Cardiac septum (tissue), 1 donor: ENCODE measurements at places on chromosomes 1 and 21. TPM values are rescaled to one million over a fixed set of nuclear protein-coding genes. Genes with fewer than 3 reads are reported as not detected.

DNA sequence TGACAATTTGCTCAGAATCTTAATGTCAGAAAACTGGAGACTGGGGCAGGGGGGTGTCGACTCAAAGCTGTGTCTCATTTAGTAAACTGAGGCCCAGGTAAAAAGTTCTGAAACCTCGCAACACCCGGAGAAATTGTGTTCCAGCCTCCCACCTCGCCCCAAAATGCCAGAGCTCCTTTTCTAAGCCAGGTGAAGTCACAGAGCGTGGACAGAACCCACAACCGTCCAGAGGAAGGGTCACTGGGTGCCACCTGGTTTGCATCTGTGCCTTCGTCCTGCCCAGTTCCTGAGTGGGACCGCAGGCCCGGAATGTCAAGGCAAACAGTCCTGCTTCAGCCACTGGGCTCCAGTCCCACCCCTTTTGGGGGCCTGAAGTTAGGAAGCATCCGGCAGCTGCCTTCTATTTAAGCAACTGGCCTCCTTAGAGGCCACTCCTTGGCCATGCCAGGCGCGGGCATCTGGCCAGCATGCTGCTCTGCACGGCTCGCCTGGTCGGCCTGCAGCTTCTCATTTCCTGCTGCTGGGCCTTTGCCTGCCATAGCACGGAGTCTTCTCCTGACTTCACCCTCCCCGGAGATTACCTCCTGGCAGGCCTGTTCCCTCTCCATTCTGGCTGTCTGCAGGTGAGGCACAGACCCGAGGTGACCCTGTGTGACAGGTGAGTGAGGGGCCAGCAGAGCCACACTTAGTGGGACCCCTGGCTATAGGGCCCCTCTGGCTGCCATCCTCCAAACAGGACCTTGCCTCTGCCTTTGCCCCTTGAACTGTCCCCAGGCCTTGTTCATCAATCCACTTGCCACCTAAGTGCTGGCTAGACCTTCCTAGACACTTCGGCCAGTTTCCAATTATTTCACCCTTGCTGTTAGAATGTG lies at the start of gene TAS1R1:
Gene TAS1R1, plus strand, starts transcription at position 401 of the 872 bp plus-strand sequence. Its CDS starts 67 bp downstream, at position 468.
- DNase-seq, result peak; percentile 76

DNA sequence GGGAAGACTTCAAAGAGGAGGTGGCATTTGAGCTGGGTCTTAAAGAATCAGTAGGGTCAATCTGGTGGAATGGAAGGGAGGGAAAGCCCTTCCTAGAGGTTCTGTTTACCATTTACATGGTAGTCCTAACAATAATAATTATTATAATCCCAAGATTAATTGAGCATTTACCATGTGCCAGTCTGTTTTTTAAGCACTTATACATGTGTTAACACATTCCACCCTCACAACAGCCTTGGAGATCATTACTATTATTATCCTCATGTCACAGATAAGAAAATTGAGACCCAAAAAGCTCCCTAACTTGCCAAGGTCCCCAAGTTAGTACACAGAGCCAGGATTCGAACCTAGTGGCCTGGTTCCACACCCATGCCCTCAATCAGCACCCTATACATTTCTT lies 10.8 kb downstream of the GLIS1 start:
- no peak for DNase-seq

GRCh38 chr1:53210954-53211353 lies 9.5 kb downstream of the CZIB start:
- DNase-seq, result no peak

Gene PLA2G4A
- total RNA-seq, result 1.3 TPM

DNA sequence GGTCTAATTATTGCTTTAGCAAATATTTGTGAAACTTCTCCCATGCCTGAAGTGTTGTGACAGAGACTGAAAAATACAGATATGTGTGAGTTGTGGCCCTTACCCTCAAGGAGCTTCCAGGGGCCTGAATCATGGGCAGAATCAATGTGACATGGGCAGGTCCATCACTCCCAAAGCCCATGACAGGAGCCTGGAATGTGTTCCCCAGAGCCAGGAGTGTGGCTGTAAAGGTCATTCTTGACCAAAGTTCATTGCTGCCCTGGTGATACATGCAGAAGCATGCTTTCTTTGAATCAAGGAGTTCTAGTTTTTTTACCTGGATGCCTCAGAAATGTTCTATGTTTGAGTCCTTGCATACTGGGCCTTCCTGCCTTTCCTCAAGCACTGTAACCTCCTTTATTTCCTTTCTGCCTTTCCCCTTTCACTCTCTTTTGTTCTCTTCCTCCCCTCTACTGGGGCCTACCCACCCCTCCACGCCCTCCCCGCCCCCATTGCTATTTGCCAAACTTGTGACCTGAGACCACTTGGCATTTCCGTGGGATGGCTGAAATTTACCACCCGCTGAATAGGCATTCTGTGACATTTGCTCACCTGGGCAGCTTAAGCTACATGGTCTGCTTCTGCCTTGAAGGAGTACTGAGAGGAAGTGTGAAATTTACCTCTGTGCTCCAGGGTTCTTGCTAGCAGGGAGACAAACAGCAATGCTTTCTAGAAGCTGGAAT lies 19.7 kb downstream of the PBX1 start:
- DNase-seq, result no peak

- no peak for DNase-seq
Measured at GRCh38 chr1:63705078-63705477, 68.7 kb upstream of the ROR1 start.

GRCh38 chr1:157993147-157993917 lies at the start of gene KIRREL1:
TSS of gene KIRREL1 (plus strand) at chr1:157993645. CDS start at chr1:157993677, 32 bp downstream.
- no peak for DNase-seq

GRCh38 chr21:16124378-16125138 lies 394.8 kb downstream of the USP25 start:
- no peak for DNase-seq

Gene NPHS2
- total RNA-seq, result not detected

- no peak for DNase-seq
Measured at GRCh38 chr1:91499904-91500755, 521 bp upstream of the CDC7 start.

DNA sequence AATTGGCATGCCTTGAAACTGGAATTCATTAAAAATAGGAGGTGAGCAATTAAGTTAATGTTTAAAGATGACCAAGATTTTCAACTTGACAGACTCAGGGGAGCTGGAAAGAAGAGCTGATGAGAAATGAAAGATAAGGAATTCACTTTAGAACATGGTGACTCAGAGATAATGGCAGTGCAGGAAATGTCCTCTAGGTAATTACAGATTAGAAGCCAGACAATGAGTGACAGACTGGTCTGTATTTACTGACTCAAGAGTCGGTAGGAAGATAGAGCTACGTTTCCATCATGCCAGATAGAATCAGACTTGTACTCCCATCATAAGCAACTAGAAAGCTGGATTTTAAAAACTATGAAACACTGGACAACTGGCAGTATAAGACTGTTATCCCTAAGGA lies 151.6 kb downstream of the AJAP1 start:
- DNase-seq, result no peak

GRCh38 chr1:218546314-218546713 lies 201.2 kb downstream of the TGFB2 start:
- DNase-seq, result no peak

DNA sequence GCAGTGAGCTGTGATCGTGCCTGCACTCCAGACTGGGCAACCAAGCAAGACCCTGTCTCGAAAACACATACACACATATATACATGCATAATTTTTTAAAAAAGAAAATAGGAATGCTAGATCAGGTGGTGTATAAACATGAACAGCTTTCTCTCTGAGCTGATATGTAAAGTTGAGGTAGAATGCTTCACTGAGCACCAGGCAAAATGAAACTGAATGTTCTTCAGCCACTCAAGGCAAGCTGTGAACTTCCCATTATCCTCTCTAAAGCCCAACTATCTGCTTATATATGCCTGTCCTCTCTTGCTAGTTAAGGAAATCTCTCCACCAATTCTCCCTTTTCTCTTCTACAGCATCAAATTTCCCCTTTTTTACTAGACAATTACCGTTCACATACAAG lies 93.0 kb downstream of the NUF2 start:
- no peak for DNase-seq

DNA sequence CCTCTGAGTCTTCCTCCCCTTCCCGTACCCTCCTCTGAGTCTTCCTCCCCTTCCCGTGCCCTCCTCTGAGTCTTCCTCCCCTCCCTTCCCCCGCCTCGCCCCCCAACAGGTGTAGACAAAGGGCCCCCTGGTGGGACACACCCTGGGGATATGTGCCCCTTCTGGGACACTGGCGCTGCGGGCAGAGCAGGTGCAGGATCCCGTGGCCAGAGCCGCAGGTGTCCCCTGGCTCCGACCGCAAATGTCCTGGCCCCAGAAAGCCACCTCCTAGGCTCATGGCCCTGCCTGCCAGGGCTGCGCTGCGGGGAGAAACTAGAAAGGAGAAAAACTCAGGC lies 51.5 kb upstream of the ARHGEF16 start:
- no peak for DNase-seq

Gene DNM3
- 2.4 TPM for total RNA-seq

DNA sequence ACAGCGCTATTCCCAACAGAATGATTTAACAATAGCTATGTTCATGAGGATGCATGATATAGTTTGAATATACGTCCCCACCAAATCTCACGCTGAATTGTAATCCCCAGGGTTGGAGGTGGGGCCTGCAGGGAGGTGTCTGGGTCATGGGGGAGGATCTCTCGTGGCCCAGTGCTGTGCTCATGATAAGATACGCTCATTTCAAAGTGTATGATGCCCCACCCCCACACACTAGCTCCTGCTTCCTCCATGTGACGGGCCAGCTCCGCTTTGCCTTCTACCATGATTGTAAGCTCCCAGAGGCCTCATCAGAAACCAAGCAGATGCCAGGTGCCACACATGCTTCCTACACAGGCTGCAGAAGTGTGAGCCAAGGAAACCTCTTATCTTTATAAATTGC lies 93.6 kb downstream of the SMYD3 start:
- DNase-seq, result no peak

GRCh38 chr1:40594187-40594531 lies 62.7 kb downstream of the ZNF684 start:
- DNase-seq, result no peak

Gene MAN1C1
- total RNA-seq, result 16.7 TPM

GRCh38 chr1:226397011-226397926 lies 10.6 kb downstream of the PARP1 start:
- DNase-seq, result no peak

- DNase-seq, result no peak
Measured at GRCh38 chr1:207873055-207873890, 37.7 kb downstream of the CD34 start.

DNA sequence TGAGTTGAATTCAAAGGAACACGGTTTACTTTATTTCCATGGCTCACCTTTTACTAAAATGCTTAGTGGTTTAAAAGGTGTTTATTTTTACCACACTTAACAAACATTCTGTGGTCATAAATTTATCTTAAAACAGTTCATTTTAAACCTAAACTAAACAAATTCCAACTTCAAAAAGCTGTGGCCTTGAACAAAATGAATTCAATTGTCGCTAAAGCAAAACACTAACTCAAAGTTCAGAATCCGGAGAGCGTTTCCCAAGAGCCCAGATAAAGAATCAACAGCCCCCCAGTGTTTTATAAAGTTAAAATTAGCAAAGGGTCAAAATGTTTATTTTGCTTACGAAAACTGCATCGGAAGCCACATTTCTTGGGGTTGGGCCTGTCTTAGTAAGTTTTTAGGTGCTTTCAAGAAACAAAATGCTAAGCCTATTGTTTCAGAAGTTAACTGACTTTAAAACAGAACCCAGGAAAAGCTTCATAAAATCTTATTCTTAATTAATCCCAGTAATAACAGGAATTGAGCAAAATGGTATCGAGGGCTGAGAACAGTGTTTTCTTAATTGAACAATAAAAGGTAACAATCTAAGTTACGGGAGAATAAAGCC lies 1.3 kb downstream of the PUM1 start:
- DNase-seq, result no peak

DNA sequence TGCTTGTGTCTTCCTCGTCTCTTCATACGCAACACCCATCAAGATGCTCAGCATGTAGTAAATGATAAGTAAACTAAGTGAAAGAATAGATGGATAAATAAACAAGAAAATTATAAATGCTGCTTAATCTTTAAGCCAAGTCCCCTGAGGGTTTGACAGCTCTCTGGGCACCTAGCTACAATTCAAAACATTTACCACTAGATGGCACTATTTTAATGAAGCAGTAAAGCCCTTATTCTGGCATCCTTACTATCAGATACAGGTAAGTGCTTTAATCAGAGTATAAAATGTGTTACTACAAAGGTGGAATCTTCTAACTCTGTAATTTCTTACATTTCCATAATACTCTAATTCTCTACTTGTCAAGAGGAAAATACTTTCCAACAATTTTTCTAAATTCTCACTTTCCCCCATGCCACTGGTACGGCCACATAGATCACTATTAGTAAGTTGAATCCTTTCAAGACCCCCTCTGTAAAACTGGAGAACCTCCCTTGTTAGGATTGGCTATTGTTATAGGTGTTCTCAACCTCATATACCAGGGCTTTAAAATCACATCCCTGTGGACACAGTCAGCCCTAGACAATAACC lies 137.8 kb downstream of the BARHL2 start:
- no peak for DNase-seq

DNA sequence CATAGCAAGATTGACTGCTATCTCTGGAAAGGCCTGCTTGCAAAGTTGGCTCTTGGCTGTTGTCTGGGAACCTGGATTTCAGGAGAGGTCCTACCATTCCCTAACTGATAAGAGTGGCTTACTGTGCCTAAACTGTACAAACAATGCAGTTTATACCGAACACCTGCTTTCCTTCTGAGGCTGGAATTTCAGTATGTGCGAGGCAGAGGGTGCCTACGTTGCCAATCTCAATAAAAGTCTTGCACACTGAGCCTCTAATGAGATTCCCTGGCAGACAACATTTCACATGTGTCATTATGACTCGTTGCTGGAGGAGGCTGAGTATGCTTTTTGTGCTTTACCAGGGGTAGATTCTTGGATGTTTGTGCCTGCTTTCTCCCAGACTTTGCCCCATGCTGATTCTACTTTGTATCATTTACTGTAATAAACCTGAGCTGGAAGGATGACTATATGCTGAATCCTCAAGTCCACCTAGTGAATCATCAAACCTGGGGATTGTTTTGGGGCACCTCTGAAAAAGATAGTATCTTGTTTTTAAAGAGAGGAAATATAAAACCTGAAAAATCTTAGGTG lies 58.9 kb upstream of the GNG4 start:
- DNase-seq, result no peak

DNA sequence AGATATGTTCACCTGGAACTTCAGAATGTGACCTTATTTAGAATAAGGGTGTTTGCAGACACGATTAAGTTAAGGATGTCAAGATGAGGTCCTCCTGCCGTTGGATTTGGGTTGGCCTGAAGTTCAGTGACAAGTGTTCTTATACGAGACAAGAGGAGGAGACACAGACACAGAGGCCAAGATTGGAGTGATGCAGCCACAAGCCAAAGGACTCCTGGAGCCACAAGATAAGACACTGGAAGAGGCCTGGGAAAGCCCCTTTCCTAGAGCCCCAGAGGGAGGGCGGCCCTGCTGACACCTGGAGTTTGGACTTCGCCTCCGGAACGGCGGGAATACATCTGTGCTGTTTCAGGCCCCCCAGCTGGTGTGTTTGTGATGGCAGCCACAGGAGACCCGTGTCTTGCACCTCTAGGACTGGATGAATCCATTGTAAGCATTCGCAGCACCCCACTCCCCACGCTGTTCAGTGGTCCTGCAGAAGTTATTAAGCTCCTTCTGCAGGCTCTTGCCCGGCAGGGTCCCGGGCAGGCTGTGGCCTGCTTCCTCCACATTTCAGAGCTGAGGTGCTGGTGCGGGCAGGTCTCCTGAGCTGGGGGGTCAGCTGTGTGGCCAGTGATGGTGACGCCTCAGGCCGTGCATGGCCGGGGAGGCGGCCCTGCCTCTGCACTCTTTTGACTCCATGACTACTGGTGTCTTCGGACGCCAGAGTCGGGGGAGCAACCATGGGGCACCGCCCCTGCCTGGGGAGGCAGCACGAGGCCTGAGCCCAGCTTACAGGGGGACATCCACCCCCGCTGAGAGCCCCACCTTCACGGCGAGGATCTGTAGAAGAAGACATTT lies 34.6 kb downstream of the UMODL1 start:
- no peak for DNase-seq

Gene TRIM17
- total RNA-seq, result 0.46 TPM
